DMS53 (cell line): ENCODE measurements at places on chromosomes 1 and 21.

DNA sequence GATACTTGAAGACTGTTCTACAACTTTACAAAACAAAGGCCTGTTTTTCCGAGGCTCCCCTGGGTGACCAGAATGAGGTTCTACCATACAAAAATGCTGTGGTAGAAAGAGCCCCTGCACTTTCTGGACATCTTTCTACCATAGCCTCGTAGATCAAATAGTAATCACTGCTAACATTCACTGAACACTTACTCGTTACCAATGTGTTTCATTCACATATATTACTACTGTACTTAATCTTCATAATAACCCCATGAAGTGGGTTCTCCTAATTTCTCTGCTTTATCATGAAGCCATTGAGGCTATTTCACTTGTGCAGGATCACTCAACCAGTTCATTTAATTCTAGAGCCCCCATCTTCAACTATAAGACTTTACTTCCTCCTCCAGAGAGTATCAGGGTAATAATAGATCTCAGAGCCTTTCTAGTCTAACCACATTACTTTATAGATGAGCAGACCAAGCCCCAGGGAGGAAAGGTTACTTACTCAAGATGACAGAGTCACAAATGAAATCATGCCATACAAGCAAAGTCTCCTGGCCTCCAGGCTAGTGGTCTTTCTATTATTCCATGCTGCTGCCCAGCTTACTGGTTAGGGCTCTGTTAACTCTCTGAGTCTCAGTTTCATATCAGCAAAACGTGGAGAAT, 46.7 kb upstream of the OSBPL9 start:
- no peak for DNase-seq

- peak; percentile 48 for DNase-seq
Observed at GRCh38 chr1:154941333-154942013, 5.0 kb upstream of the PMVK start.

- DNase-seq = peak; percentile 16
Observed at GRCh38 chr1:52216907-52217458, 75.1 kb downstream of the ZFYVE9 start.

DNA sequence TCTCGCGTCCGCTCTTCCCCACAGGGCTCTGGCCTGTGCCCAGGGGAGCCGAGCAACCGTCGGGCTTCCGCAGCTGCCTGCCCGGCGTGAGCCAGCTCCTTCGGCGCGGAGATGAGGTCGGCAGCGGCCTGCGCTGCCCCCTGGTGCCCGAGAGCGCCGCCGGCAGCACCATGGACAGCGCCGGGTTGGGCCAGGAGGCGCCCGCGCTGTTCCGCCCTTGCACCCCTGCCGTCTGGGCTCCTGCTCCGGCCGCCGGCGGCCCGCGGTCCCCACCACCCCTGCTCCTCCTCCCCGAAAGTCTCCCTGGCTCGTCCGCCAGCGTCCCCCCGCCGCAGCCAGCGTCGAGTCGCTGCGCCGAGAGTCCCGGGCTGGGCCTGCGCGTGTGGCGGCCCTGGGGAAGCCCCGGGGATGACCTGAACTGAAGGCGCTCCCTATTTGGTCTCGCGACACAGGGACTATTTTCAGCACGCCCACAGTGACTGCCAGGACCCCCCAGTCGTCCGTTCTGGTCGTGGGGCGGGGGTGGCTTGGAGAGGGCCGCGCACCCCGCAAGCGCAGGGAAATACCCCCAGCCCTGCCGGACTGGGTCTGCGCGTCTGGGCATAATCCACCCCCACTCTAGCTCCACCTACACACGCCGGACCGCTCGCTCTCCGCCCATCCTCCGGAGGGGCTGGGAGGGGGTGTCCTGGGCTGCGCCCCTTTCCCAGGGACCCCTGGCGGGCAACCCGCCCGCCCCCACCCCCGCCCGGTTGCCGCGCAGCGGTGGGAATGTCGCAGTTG, 1.3 kb downstream of the HES3 start:
- DNase-seq = peak; percentile 93

DNA sequence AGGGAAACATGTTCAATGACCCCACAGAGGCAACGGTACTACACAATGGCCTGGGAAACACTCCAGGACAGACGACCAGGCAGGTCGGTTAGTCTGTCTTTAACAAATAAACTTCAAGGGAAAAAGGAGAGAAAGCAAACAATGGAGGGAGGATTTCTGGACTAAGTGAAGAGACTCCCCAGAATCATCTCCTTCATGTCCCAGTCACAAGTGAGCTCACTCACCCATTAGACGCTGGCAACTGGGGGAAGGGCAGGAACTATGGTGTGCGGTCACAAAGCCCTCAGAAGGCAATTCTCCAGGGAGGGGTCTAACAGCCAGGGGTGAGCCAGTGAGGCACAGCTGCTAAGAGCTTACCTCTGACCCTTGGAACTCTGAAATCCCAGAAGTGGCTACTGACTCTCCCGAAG, 55.7 kb upstream of the NADK start:
- peak; percentile 31 for DNase-seq

DNA sequence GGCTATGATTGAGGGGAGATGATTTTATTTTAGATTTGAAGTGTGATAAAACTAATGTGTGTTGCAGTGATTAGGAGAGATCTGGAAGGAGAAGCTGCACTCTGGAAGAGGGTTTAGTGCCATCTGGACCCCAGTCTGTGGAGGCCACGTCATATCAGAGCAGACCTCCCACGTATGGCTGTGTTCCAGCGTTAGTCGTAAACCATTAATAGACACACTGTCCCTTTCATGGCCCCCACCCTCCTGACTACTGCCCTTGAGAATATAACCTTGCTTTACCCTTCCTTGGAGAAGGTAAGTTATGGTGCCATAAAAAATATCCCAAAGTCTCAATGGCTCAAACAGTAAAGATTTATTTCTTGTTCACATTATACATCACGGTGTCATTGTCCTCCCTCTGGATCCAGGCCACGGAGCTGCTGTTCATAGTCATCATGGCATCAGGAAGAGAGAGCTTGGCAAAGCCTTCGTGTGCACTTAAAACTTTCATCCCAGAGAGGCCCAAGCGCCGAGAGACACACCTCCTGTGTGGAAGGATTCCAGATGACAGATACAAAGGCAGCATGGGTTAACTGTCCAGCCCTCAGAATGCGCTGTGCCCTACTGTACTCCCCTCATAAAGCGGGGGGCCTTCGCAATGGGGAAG, 33.2 kb downstream of the RHOU start:
- no peak for DNase-seq
